ENCODE measurements at places on chromosomes 1 and 21.

DNA sequence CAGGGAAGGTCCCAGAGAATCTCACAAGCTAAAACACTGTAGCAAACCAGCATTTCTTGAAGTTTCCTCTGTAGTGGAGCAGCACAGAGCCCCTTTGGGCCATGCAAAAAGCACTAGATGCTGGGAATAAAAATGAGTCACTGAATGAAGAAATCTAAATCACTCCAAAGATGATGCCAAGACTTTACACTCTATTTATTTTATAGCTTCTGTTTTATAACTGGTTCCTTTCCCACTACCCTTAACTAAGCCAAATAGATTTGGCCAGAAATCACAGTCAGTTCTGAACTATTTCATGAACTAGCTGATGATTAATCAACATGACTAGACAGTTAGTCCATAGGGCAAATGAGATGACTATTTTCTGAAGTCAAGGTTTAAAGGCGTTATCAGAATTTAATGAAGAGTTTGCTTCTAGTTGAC is 89.5 kb downstream of the SCMH1 start:
- DNase-seq, result no peak

GRCh38 chr1:222326006-222326709 is 221.7 kb downstream of the HHIPL2 start:
- DNase-seq, result no peak

GRCh38 chr1:7107109-7107830 is 322.0 kb downstream of the CAMTA1 start:
- DNase-seq, result no peak

GRCh38 chr1:40908350-40908749 is 46.2 kb upstream of the CITED4 start:
- no peak for DNase-seq

DNA sequence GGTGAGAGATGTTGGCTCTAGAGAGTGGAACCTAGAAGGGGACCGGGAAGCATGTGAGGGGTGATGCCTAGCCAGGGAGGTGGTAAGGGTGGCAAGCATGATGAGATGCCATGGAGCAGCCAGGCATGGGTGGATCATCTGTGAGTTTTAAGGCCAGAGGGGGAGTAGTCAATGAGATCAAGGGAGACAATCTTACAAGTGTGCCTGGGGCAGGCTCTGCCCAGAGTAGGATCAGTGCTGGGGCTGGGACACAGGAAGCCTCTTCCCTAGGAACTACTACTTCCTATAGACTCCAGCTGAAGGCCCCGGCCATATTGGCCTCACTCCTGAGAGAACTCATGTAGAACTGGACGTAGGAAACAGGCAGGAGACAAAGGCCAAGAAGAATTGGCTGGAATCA is 192.4 kb upstream of the CSF3R start:
- no peak for DNase-seq

GRCh38 chr1:234614081-234614489 is 4.1 kb upstream of the IRF2BP2 start:
- DNase-seq, result no peak

DNA sequence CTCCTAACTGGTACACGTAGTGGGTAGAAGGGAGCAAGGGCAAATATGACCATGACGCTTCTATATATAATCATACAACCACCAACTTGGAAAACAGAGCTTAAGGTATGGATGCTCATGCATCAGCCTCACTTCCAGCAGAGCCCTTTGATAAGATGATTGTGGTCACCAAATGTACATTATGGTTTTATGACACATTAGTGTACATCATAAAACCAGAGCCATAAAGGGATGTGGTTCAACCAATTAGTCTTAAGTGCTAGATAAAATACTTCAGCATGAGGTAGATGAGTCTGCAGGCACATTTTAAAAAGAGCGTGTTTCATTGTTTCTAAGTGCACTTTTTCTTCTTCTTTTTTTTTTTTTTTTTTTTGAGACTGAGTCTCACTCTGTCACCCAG is 43.7 kb downstream of the NIBAN1 start:
- no peak for DNase-seq

- DNase-seq, result no peak
Measured at GRCh38 chr1:173753830-173754229, 39.0 kb downstream of the KLHL20 start.
